ENCODE measurements at places on chromosomes 7 and 10.

- no peak for DNase-seq
These were observed 109.9 kb downstream of the JCAD start for GRCh38 chr10:29949411-29950011.

GRCh38 chr7:1715671-1716074 is 45.6 kb downstream of the ELFN1 start:
- no peak for DNase-seq

DNA sequence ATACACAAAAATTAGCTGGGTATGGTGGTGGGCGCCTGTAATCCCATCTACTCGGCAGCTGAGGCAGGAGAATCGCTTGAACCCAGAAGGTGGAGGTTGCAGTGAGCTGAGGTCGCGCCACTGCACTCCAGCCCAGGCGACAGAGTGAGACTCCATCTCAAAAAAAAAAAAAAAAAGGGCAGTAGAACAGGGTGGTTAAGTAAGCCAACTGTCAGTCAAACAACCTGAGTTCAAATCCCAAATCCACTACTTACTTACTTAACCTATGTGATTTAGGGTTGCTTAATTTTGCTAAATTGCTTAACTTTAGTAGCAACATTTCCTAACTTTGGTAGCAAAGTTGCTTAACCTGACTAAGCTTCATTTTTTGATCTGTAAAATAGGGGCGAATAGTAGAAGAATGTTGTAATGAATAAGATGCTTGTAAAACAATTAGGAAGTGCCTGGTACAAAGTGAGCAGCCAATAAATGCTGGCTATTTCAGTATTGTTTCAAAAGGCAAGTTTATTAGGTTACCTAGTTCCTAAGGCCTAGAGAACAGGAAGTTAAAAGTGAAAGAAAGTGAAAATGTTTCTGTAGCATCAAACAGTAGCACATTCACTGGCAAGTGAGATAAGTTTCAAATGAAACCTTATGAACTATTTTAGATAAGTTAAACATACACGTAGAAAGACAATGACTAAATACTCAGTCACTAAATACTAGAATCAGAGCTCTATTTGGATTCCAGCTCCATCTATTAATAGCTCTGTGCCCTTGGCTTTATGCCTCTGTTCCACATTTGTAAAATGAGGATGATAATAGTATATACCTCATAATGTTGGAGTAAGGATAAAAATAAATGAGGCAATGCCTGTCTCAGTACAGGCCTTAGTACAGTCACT is 64.3 kb downstream of the HOXA1 start:
- DNase-seq, result no peak

DNA sequence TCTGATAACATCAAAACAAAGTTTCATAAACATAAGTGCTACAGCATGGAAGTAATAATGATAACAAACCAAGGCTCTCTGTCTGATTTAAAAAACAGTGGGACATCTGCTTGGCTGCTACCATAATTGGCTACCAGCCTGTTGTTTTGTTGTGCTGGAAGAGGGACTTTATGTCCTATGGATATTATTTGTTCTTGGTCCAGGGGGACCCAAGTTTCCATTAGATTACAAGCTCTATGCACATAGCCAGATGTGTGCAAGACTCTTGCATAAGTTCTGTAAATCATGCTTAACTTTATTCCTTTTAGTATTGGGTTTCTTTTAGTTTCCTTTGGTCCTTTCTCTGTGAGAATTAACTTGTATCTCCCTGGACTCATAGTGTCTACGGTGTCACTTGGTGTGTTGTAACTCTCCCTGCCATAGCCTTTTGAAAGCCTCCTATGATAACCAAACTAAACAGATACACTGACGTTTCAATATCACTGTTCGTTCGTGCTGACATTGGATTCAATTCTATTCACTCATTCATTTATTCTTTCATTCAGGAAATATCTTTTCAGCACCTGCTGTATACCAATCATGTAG is 41.4 kb upstream of the CD36 start:
- no peak for DNase-seq

DNA sequence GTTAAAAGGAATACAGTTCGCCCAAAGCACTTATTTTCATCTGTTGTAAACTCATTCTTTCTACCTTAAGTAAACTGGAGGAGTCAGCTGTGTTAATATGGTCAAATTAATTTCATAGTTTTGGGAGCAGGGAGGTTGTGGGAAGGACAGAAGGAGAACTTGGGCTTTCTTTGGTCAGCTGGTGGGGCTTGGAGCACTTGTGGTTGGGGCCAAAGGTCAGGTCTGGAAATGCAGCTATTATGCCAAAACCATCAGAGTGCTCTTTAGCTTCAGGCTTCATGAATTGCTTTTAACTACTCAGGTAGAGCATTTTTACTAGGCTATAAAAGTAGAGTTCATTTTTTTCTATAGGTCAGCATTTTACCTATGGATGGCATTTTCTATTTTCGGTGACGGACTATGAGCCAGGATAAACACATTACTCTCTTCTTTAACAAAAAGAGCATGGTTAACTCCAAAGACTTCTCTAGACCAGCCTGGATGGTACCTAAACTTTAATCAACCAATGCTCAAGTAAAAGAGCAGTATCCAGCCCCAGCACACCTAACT is 30.0 kb downstream of the STEAP4 start:
- DNase-seq, result no peak

DNA sequence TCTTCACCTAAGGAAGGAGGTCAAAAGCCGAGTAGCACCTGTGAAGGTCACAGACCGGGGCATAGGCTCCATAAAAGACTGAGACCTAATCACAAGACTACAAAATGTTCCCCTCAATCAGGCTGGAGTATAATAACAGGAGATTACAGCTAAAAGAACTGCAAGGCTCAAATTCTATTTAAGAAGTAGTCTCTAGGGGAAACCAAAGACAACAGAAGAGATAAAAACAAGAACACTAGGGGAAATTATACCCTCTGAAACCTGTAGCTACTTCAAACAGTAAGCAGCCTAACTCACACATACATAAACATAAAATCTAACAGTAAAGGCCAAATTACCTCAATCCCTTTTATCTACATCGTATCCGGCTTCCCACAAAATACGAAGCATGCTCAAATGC is 38.3 kb downstream of the LMBR1 start:
- DNase-seq, result no peak

DNA sequence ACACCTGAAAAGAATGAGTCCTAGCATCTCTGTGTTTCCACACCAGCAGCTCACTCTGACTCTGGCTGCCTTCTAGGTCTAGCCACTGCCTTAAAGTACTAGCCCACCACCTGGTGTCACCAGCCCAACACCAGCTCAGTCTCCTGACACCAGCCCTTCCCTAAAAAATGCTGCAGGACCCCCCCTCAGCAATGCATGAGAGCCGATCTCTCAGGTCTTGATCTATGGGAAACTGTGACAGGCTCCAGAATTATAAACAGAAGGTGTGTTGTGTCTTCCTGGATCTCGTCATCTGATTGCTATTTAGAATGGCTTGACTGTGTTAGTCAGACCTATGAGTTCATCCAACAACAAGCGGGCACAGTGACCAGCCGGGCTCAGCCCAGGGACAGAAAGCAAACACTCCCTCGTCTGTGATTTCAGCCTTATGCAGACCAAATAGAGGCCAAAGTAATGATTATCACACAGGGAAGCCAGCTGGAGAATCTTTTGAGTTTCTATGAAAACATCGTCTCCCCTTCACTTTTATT is 66.6 kb downstream of the CUBN start:
- no peak for DNase-seq

DNA sequence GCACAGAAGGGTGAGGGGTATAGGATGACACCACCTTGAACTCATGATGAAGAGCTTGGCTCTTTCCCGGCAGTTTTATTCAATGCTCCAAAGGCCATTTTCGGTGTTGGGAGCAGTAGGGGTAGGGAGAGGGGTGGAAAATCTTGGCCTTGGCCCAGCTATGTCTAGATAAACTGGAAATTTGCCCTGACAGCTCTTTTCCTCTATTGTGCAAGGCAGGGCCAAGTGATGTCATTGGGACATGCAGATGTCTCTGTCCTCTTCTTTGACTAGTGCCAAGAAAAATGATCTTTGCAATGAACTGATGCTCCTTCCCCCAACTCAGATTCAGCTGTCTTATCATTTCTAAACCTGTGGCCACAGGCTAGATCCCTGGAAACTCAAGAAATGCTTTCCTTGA is 27.7 kb upstream of the PRKCQ start:
- DNase-seq, result no peak

GRCh38 chr10:100120550-100120949 is 38.9 kb upstream of the CPN1 start:
- no peak for DNase-seq

- DNase-seq, result no peak
These were observed 44.8 kb upstream of the DMBT1 start for GRCh38 chr10:122515588-122516231.

DNA sequence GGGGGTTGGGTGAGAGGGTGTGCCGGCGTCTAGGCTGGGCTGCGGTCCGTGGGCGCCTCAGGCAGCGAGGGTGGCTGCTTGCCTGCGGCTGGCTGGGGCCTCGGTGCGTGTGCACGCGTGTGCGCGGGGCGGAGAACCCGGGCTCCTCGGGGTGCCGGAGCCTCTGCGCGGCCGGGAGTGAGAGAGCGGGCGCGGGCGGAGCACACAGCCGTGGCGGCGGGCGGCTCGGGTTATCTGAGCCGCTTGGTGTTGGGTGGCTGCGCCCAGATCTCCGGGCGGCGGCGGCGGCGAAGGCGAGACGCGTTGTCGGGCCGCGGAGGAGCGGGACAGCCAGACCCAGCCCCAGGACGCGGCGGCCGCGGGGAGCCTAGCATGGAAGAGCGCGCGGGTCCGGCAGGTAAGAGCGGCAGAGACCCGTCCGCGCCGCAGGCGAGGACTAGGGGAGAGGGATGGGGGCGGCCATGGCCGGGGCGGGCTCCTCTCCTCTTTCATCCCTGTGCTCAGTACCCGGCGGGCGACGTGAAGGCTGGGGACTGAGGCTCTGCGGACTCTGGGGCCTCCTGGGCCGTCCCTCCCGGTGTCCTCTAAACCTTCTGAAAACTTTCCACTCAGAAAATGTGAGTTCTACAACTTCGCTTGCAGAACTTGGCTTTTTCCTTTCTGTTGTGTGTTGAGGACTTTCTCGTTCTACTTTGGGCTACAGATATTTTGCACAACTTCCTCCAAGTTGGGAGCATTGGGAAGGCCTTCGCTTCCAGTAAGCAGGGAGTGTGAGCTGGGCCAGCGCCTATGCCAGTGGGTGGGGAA is 9.8 kb upstream of the PAX2 start:
- DNase-seq, result no peak

DNA sequence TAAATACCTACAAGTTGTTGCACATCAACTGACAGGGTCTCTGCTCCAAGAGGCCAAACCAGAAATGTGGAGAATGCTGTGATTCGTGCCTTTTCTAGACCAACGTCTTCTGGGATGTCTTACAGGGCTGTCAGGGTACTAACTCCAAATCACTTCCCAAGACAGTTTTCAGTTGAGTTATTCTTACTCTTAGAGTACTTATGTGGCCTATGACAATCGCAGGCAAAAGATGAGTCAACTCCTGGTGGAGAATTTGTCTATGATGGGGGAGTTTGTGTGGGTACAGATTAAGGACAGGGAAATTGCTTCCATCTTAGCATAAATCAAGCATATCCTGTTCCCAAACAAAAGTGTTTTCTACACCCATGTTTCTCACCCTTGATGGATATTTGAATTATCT is 734.8 kb downstream of the TNS3 start:
- DNase-seq, result no peak

DNA sequence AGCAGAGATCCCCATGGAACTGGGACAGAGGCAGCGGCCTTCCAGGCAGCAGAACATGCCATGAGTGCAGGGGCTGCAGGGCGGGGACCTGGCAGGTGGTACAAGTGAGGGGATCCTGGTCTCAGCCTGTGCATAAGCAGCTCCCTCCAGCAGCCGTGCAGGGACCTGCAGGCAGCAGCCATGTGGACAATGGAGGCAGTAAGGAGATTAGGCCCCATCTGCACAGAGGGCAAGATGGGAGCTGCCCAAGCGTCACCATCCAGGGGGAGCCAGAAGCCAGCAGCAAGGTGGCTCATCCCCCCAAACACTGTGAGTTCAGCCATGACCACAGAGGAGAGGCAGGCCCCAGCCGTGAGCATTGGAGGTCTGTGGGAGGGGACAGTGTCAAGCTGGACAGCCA is 3.1 kb downstream of the DDC start:
- no peak for DNase-seq

DNA sequence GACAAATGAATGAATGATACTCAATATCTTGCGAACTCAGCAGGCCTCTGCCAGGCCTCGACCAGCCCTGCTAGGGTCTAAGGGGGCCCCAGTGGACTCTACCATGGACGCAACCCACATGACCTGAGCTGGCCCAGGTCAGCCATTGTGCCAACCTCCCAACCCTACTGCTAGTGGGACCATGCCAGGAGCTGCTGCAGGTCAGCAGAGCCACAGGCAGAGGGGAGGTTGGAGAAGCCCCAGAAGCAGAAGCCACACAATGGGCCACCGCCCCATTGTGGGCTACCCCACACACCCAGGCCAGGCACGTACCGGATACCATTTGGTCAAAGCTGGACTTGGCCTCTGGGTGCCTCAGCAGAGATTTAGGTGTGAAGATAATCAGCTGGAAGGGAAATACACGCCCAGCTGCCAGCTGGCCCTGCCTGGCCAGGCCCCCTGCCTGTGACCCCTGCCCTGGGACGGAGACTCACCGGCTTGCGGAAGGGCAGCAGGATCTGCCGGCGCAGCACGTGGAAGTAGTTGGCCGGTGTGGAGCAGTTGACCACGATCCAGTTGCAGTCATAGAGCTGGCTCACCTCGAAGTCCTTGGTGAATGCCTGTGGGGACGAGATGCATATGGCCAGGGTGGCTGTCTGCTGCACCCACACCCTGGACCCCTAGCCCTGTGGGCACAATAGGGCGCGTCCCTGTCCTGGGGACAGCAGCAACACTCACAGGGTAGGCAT is 24.5 kb downstream of the OGDHL start:
- DNase-seq, result no peak

DNA sequence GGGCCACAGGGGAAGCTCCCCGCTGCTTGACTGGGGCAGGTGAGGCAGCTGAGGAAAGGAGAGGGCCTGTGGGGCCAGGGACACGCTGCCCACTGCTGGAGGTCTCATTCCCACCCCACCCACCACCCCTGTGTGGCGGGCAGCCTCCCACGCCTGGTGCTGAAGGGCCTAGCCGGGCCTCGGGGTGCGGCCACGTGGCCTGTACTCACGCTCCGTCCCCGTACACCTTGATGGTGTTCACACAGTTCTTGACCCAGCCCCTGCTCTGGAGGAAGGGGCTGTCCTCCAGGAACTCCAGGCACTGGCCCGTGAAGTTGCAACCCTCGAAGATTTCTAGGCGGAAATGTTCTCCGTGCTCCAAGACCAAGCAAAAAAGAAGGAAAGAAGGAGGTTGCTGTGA is 4.0 kb downstream of the CRYGN start:
- no peak for DNase-seq

- no peak for DNase-seq
These were observed 1044.9 kb downstream of the TYW1 start for GRCh38 chr7:68041554-68041953.

GRCh38 chr10:15035385-15036301 is 8.1 kb upstream of the OLAH start:
- DNase-seq, result no peak

Data from DMS79 (cell line).